ENCODE measurements at places on chromosomes 4 and X. TPM values are rescaled to one million over a fixed set of nuclear protein-coding genes. Genes with fewer than 3 reads are reported as not detected.

- no peak for DNase-seq
Observed at GRCh38 chr4:158004101-158004500, 168.7 kb downstream of the GASK1B start.

- DNase-seq: no peak
Observed at GRCh38 chr4:59037812-59038211, 1927.6 kb upstream of the IGFBP7 start.

GRCh38 chr4:88276952-88277710 lies 7.2 kb downstream of the PPM1K start:
- DNase-seq: no peak

GRCh38 chr4:145177906-145178538 lies 2.4 kb downstream of the OTUD4 start:
- no peak for DNase-seq

- no peak for DNase-seq
Observed at GRCh38 chrX:97234471-97235081, 350.9 kb downstream of the RPA4 start.

- no peak for DNase-seq
Observed at GRCh38 chrX:102654696-102655095, 3.4 kb downstream of the GPRASP1 start.

GRCh38 chr4:13711233-13711785 lies 83.8 kb upstream of the BOD1L1 start:
- DNase-seq: no peak

GRCh38 chrX:150092549-150092948 lies 154.3 kb upstream of the EOLA2 start:
- DNase-seq: no peak

DNA sequence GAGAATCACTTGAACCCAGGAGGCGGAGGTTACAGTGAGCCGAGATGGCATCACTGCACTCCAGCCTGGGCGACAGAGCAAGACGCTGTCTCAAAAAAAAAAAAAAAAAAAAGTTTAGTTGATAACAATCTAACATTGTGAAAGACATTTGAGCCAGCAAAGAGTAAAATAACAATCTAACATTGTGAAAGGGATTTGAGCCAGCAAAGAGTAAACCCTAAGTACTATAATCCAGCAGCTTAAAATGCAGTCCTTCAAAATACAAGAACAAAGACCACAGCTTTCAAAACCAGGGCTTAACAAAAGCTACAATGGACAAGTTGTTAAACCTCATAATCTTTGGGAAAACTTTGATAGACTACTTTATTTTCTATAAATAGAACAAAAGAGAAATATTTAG lies 16.9 kb downstream of the MFAP3L start:
- no peak for DNase-seq

- DNase-seq: no peak
Observed at GRCh38 chr4:149988087-149988410, 90.2 kb upstream of the DCLK2 start.

DNA sequence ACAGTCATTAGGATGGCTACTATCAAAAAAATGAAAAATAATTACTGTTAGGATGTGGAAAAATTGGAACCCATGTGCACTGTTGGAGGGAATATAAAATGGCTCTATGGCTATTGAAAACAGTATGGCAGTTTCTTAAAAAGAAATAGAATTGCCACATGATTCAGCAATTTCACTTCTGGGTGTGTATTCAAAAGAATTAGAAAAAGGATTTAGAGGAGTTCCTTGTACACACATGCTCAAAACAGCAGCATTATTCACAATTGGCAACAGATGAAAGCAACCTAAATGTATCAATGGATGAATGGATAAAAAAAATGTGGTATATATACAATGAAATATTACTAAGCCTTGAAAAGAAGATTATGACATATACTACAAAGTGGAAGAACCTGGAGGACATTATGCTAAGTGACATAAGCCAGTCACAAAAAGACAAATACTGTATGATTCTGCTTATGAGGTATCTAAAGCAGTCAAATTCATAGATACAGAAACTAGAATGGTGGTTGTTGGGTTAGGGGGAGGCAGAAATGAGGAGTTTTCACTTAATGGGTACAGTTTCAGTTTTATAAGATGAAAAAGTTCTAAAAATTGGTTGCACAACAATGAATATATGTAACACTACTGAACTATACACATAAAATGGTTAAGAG lies 123.2 kb downstream of the ELOVL6 start:
- DNase-seq: no peak

DNA sequence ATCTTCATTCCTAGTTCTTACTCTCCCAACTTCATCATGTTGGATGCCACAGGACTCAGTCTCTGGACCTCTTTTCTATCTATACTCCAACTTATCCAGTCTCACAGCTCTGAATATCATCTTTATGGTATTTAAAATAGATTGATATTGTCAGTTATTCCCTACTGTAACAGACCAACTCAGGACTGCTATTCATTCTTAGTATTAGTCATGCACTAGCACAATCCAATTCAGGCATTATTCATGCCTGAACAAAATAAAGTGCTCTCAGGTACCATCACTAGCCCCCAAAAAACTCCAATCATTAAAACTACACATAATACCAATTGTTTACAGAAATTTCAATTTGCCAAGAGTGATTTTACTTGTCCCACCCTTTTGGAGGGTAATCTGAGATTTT lies 37.7 kb downstream of the FRYL start:
- no peak for DNase-seq

- DNase-seq: no peak
Observed at GRCh38 chr4:155411546-155411945, 34.8 kb upstream of the MAP9 start.

Gene SOWAHB
- not detected for total RNA-seq

Gene FDCSP
- total RNA-seq: not detected

Gene NAP1L2
- total RNA-seq: 5.8 TPM

Gene CLDN34
- not detected for total RNA-seq

Gene L1CAM
- total RNA-seq: 6.1 TPM
